ENCODE measurements at places on chromosomes 12 and 14.

DNA sequence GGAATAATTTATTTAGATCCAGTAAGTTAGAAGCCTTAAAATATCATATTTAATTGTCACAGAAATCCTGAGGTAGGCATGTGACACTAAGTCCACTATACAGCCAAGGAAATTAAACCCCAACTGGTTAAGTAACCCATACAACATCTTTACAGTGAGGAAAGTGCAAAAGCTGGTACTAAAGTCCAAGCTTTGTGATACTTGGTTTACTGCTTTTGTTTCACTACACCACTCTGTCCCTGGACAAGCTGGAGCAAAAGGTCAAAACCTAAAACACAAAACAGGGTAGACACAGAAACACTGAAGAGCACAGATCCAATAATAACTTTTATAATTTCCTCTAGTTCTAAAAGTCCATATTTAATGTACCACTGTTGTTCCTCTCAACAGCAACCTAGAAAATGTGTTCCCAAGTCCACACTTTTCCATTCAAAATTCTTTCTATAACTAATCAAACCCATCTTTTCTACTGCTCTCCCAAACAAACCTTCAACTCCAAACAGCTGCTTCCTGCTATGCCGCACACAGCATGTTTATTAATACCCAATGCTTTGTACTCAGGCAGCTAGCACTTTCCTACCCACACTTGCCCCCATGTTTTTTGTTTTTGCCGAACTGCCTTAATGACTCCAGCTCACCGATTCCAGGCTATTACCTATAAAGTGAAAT, 90.9 kb downstream of the MED13L start:
- no peak for DNase-seq

GRCh38 chr14:24362241-24362960, 5.6 kb upstream of the NFATC4 start:
- no peak for DNase-seq

DNA sequence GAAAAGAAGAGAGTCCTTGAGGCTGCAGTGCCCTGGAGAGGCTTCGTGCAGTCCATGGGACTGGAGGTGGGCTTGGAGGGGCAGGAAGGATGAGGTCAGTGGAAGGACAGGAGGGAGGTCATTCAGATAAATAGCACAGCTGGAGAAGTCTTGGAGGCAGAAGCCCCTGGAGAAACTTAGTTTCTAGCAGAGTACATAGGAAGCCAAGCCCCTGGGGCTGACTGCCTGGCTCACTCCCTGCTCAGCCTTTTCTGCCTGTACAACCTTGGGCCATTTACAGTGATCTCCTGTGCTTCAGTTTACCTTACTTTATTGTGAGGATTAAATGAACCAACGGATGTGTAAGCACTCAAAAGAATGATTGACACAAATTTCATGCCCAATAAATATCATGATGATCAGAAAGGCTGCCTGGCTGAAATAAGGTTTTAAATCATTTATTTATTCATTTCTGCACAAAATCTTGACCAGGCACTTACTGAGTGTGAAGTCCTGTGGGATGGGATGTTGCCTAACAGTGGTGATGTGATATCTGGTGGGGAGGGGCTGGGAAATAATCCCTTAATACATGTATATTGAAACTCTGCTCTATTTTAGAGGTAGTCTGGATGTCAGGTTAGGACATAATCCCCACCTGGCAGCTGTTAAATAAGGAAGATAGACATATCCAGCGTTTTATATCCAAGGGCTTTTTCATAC, 54.3 kb downstream of the PLEKHG7 start:
- DNase-seq, result no peak

DNA sequence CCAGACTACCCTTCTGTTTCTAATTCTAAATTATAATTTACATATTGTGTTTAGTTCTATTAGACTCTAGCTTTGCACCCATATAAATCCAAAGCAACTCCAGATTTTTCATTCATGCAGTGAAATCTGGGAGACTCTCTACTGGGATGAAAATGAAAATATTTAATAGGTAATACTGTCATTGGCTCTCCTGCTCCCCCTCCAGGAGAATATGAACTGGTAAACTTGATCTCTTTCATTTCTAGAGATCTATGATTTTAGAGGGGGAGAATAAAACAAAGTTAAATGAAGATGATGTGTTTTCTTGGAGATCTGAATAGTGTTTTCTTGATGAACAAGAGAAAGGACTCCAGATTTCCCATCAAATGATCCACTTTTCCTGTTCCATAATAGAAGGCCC, 104.3 kb upstream of the TMCC3 start:
- no peak for DNase-seq

GRCh38 chr12:34290381-34290995, 268.2 kb downstream of the ALG10 start:
- DNase-seq, result no peak

GRCh38 chr12:116076399-116076798, 201.1 kb downstream of the MED13L start:
- no peak for DNase-seq

DNA sequence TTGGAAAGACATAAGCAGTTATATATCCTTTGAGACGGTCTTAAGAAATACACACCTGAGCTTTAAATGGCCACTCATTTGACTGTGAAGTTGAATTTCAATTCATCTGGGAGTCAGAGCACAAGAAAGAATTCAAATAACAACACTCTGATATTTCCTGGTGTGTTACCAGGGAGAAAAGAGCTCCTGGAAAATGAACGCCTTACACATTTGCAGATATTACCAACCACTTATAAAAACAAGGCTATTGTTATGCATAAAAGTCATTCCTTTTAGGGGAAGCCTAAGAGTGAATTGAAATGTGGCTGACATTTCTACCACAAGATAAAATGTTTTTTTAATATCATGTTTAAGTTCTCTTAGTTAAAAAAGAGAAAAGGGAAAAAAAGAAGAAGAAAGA, 229.2 kb upstream of the PLEKHG7 start:
- no peak for DNase-seq

- DNase-seq, result no peak
Observed at GRCh38 chr14:65287264-65288131, 125.0 kb upstream of the FUT8 start.

GRCh38 chr12:128534906-128535305, 267.9 kb downstream of the TMEM132C start:
- no peak for DNase-seq

Data from activated CD8-positive, alpha-beta memory T cell treated with anti-CD3 and anti-CD28 coated beads for 48 hours (primary cell).